ENCODE measurements at places on chromosomes 16 and 17.
A peak's percentile ranks its signal among the peaks of the same experiment; 100 is the strongest.

GRCh38 chr16:47061204-47061603 lies 82.5 kb downstream of the NETO2 start:
- no peak for DNase-seq

DNA sequence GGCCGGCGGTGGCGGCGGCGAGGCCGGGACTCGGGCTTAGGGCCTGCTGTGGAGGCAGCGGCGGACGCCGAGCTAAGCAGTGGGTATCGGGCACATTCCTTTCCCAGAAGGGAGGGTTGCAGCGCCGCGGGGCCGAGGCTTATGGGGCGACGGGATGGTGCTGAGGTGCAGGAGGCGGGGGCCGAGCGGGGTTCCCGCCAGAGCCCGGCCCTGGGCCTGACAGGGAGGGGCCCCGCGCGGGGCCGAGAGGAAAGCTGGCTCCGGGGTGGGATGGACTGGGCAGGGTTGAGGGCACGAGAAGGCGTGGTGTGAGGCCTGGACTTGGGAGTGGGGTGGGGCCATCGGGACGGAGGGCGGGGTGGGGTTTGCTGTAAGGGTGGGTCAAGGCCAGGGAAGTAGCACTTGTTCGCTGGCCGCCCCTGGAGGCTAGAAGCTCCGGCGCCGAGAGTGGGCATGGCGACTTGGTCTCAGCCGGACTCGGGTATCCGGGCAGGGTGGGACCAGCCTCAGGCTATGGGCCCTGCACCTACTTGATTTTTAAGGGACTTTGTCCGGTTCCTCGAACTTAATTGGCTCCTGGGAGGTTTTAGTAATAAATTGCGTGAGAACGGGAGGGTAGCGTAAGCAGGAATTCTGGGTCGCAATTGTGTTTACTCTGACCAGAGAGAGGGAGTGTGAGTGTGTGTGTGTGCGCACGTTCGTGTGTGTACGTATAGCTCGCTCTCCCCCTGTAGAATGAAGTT lies 396 bp downstream of the NFE2L1 start:
- DNase-seq: peak; percentile 74

- peak; percentile 22 for DNase-seq
Measured at GRCh38 chr16:77599793-77600415, 122.4 kb upstream of the NUDT7 start.

DNA sequence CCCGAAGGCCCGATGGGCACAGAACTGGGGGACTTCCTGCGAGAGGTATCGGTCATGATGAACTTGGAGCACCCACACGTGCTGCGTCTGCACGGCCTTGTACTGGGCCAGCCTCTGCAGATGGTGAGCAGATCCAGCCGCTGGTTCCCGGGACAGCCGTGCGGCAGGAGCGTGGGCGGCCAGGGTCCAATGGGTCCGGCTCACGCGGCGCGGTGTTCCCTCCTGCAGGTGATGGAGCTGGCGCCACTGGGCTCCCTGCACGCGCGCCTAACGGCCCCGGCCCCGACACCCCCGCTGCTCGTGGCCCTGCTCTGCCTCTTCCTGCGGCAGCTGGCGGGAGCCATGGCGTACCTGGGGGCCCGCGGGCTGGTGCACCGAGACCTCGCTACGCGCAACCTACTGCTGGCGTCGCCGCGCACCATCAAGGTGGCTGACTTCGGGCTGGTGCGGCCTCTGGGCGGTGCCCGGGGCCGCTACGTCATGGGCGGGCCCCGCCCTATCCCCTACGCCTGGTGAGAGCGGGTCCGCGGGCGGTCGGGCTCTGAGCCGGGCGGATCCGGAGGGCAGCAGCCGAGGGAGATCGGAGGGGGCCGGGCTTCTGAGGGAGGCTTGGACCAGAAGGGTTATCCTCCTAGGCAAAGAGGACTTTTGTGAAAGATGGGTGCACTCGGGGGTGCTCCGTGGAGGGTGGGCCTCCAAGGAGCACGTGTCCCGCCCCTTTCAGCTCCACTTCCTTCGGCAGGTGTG lies 3.0 kb downstream of the TNK1 start:
- DNase-seq: peak; percentile 82

GRCh38 chr16:66886321-66886720 lies 6.0 kb downstream of the PDP2 start:
- no peak for DNase-seq

DNA sequence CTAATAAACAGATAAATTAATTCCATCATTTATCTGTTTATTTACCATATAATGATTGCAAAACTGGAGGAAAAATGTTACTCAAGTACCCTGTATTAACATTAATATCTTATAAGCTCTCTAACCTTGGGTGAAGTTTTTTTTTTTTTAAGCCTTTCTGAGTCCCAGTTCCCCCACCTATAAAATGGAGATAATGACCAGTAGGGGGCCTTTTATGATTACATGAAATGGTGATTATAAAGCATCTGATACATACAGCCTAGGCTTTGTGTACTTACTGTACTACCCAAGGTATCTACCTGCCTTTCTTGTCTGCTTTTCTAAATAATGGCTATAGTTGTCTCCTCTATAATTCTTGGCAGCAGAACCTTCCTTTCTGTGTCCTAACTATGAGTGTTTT lies 22.6 kb downstream of the LRRC36 start:
- DNase-seq: no peak

- no peak for DNase-seq
Measured at GRCh38 chr16:83350481-83350880, 457.3 kb upstream of the HSBP1 start.

GRCh38 chr16:85529489-85530369 lies 83.4 kb upstream of the GSE1 start:
- no peak for DNase-seq

DNA sequence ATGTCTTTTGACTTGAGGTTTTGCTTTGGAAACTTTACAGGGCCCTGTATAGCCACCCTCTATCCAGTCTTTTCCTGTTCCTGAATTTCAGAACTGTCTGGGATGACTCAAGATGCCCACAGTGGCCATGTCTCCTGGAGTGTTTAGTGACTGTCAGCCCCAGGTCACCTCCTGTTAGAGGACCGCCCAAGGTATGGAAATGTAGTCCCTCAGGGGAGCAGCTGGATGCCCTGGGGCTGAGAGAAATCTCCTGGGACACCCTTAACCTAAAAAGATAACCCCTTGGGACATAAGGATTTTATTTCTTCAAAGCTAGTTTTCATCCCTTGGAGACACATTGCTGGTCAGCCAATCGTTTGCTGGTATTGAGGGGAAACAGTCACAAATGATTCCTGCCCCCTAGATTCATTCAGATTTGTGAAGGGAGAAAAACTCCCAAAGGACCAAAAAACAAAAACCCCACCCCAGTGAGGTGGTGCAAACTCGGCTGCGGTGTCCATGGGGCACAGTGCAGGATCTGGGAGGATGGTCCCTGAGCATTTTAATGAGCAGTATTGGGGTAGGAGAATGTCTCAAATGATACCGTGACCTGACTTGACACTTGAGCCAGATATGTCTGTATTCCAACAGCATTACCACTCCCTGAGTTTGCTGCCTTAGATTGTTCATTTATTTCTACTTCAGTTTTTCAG lies 1.7 kb downstream of the ZNF267 start:
- no peak for DNase-seq

GRCh38 chr16:30556125-30556473 lies 2.1 kb downstream of the ZNF764 start:
- no peak for DNase-seq

DNA sequence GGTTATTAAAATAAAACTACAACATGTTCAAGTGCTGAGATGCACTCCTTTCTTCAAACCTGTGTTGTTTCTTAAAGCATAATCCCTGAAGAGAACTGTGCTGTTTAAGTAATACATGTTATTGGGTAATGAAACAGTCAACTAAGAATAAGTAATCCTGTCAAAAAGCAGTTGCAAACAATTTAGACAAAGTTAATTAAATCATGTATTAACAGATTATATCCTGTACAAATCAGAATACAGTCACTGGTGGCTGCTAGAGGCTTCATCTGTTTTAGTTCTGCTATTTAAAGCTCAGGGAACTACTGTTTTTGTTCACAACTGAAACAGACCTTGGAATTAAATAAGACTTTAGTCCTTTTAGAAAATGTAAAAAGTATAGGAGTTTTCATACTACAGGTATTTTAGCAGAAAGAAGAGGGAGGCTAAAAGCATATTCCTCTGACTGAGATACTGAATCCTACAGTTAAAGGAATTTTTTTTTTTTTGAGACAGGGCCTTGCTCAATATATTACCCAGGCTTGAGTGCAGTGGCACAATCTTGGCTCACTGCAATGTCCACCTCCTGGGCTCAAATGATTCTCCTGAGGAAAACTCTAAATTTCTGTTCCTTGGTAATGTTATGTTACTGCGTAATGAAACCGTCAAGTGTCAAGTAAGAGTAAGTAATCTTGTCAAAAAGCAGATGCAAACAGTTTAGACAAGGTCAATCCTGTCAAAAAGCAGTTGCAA lies 27.3 kb upstream of the ITGA2B start:
- DNase-seq: no peak

- no peak for DNase-seq
Measured at GRCh38 chr16:58046936-58047335, 21.4 kb downstream of the MMP15 start.

GRCh38 chr17:32596206-32596605 lies 109.4 kb downstream of the CDK5R1 start:
- no peak for DNase-seq

DNA sequence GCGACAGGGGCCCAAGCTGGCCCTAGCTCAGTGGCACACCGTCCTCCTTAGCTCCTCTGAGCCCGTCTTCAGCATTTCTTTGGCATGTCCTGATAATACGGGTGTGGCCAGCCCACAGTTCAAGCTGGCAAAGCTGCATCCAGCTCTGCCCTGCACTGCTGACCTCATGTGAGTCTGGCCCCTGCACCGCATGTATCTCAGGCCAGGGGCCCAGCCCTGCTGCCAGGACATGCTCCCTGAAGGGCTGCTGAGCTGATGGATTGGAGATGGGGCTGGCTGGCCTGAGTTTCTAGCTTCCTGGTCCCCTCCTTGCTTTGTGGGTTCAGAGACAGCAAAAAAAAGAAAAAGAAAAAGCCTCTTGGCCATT lies 2.4 kb downstream of the DOC2B start:
- DNase-seq: no peak

GRCh38 chr17:19411631-19412030 lies 599 bp downstream of the RNF112 start:
- no peak for DNase-seq

DNA sequence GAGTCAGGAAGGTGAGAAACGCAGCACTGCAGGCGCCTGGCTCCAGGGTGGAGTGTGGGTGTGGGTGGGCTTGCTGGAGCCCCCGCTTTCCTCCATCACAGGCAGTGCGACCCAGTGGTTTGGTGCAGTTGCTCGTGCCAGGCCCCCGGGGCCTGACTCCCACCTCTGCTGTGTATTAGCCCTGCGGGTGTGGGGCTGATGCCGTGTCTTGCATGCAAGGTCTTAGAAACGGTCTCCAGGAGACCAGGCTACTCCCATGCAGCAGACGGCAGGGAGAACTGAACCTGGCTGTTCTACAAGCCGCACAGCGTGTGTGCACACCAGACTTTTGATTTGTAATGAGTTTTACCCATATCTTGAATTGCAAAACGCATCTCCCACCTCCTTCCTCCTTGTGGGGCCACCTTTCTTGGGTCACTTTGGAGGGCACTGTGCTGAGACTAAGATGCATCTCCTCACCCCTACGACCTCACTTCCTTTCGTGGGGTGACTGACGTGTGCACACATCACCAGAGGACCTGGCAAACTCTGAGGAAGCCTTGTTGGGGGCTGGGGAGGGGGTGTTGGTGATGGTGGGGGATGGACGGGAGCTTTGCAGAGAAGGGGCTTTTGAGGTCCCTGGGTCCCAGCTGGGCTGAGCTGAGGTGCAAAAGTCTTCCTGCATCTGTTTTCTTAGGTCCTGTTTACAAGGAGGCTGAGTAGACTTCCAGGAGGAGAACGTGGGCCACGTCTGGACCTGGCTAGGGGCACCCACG lies 101.8 kb upstream of the TNRC6C start:
- no peak for DNase-seq

- DNase-seq: peak; percentile 31
Measured at GRCh38 chr16:89687092-89687940, 827 bp downstream of the CDK10 start.

- no peak for DNase-seq
Measured at GRCh38 chr17:42521666-42522262, 14.3 kb upstream of the NAGLU start.
